ENCODE measurements at places on chromosomes 6 and 20.
A peak's percentile ranks its signal among the peaks of the same experiment; 100 is the strongest.

DNA sequence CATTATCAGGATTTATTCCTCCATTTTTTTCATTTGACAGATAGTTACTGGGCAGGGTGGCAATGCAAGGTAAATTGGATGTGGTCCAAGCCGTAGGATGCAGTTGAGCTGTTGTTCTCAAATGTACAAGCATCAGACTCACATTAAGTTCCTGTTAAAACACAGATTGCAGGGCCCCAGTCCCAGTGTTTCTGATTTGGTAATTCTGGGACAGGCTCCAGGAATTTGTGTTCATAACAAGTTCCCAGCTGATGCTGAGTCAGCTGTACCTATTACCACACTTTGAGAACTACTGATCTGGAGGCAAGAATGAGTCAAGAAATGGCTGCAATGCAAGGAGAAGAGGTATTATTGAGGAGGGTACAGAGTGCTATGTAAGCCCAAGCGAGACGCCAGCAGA, 11.7 kb downstream of the TMEM244 start:
- no peak for DNase-seq

DNA sequence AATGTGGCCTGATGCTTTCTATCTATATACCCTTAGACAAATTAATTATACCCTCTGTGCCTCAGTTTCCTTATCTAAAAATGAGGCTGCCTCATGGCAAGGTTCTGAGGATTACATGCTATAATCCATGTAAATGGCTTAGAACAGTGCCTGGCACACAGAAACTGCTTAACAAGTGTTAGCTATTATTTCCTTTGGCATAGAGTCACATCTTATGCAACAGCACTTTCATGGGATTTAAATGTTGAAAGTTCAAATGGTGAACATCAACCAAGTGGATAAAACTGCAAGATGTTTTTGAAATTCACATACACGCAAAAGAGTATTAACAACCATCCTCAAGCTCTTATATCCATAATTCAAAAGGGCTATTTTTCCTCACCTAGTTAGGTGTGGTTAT, 202.8 kb upstream of the JAG1 start:
- DNase-seq = no peak

GRCh38 chr6:119347466-119348095, 2.0 kb downstream of the MAN1A1 start:
- DNase-seq = peak; percentile 25

DNA sequence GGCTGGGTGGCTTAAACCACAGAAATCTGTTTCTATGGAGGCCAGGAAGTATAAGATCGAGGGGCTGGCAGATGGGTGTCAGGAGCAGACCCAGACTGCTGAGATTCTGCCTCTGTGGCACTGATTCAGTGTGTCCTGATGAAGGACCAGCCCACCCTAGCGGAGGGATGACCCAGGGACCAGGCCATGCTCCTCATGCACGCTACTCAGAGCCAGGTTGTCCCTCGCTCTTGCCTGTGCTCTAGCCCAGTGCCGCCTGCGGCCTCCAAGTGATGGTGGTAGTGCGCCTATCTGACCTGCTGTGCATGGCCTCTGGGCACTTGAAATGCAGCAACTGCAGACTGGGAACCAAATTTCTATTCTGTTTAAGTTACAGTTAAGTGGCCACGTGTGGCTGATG, 13.1 kb upstream of the APMAP start:
- DNase-seq = no peak

DNA sequence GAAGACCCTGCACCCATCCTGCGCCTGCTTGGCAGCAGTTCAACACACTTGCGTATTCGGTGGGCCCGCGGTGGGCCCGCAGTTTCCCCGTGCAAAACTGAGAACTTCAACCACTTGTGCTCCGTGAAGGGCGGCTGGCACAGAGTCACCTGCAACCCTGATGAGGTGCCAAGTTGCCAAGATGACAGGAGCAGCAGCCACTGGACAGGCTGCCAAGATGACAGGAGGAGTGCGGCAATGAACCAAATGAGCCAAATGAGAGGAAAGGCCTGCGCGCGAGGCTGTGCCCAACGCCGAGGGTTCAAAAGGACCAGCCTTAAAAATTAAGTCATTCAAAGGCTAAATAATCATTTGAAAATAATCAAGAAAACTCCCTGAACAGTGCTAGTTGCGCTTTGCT, 20.1 kb downstream of the DIDO1 start:
- no peak for DNase-seq

Data from SHP77 (cell line).